Stimulated activated CD4-positive, alpha-beta T cell treated with anti-CD3 and anti-CD28 coated beads, TNF-alpha, amount 100 ng/mL, for 4 hours (primary cell): ENCODE measurements at places on chromosomes 6 and 20.

GRCh38 chr6:106556368-106556960 is 72.8 kb downstream of the RTN4IP1 start:
- no peak for DNase-seq

DNA sequence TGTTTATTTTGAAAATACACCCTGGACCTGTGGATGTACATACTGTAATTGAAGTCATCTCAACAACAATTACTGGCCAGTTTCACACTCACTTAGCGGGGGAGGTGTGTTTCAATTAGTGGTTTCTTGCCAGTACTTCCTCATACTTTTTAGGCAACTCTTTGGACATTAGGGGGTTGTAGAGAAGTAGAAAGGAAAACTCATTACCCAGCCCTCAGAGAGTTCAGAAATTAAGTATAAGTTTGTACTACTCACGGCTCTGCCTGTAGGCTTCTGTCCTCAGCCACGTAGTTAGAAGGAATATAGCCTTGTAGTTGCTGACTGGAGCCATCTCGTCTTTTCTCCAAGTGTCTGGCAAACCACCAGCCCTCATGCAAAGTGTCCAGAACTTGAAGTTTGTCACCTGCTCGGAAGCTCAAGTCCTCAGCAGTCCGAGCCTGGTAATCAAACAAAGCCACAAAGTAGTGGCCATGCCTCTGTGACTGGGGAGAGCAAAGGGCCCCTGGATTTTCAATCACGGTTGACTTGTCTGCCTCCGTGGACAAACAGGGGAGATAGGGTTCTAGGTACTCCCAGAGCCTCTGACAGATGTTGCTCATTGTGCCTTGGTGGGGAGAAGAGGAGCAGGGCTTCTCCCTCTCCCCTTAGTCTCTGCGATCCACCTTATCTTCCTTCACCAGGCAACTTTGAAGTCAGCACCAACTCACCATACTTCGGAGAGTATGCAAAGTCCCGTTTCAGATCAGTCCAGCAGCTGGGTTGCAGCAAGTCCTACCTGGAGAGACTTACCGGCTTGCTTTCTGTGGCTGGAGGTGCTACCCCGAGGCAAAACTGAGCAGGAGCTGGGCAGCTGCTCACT is 749 bp downstream of the FRK start:
- DNase-seq = no peak

DNA sequence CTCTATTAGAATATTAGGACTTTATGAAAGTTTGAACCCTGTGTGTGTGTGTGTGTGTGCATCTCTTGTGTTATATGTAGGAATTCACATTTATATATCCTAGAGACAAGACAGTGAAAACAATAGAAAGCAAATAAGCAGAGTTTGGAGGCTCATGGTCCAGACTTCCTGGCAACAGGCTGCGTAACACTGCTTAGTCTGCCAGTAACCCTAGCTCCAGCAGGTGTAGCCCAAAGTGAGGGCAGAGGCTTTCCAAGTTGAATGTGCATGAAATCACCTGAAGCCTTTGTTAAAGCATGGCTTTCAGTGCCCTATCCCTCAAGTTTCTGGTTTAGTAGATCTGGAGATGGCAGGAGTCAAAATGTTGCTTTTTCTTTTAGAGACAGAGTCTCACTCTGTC is 569.9 kb downstream of the KIF16B start:
- no peak for DNase-seq

GRCh38 chr20:14700639-14700960 is 363.2 kb upstream of the FLRT3 start:
- DNase-seq = no peak

- DNase-seq = no peak
Measured at GRCh38 chr20:46144432-46145025, 26.4 kb downstream of the CD40 start.

DNA sequence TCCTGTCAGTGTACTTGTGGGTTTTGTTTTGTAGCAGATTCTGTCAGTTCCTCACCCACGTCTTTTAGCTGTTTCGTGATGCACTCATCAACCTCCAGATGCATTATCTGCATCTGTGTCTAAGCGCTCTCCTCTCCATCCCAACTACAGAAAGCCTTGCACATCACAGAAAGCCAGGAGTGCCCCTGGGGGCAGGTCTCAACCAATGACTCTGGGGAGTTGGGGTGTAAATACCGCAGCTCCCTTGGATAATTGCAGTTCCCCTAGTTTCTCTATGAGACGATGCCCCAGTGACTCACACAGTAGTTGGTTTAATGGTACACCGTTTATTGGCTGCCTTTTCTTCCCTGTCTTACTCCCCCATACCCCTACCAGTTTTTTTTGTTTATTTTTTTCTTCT is 158.1 kb downstream of the SOX4 start:
- no peak for DNase-seq

DNA sequence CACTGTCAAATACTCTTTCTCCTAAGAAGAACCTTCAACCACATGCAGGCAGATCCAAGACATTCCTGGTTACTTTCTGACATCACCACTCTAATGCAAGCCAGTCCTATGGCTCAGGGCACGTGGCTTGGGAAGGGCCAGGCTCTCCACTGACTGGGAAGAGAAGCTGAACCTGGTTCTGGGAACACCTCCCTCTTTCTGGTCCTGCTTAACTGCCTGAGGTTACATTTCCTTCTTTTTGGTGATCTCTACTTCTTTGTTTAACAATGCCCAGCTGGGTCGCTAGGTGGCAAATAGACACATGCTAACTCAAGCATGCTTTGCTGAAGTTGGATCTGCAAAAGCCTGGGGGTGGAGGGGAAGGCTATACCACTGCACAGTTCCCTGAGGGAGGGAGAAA is 249.8 kb downstream of the GMDS start:
- DNase-seq = no peak

GRCh38 chr20:19808498-19808897 is 50.4 kb downstream of the RIN2 start:
- no peak for DNase-seq

GRCh38 chr20:387520-387919 is 7.0 kb downstream of the TRIB3 start:
- no peak for DNase-seq

- peak; percentile 69 for DNase-seq
Measured at GRCh38 chr6:26017632-26017966, 55.0 kb downstream of the TRIM38 start.

- DNase-seq = no peak
Measured at GRCh38 chr6:145906144-145906543, 58.0 kb downstream of the SHPRH start.

- no peak for DNase-seq
Measured at GRCh38 chr6:126682440-126682839, 342.5 kb downstream of the CENPW start.

DNA sequence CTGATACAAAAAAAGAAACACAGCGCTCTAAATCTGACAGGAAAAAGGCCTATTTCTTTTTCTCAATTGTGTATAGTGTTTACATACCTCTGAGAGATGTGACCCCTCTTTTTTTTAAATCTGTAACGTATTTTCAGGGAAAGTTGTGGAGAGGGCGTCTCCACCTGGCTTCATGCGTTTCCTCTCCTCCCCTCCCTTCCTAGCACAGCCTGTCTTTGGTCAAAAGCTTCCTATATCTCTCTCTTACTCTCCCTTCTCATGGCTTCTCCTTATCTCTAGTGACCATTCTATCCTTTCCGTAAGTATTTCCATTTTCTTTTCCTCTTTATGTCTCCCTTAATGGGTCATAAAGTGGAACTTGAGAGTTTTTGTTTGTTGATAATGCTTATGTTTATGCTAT is 458.9 kb downstream of the HACE1 start:
- DNase-seq = no peak

- peak; percentile 1 for DNase-seq
Measured at GRCh38 chr6:25279748-25280343, 672 bp downstream of the CARMIL1 start.

DNA sequence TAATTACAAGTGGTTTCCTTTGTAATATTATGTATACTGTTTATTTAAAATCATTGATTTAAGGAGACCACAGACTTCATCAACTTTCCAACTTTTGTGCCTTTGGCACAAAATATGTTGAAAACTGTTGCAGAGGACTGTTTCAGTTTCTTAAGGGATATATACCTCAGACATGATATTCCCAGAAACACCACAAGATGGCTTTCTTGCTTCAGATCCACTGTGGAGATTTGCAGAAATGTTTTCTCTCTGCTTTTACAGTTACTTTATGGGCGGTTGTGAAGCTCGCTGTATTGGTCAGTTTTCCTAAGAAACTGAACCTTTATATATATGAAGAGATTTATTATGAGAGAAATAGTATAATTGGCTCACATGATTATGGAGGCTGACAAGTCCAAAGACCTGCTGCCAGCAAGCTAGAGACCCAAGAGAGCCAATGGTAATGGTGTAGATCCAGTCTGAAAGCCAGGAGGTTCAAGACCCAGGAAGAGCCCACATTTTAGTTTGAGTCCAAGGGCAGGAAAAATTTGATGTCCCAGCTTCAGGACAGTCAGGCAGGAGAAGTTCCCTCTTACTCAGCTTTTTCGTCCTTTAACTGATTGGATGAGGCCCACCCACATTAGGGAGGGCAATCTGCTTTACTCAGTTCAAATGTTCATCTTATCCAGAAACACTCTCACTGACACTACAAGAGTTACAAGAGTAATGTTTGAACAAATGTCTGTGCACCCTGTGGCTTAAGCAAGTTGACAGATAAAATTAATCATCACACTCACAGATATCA is 12.8 kb downstream of the ME1 start:
- no peak for DNase-seq

DNA sequence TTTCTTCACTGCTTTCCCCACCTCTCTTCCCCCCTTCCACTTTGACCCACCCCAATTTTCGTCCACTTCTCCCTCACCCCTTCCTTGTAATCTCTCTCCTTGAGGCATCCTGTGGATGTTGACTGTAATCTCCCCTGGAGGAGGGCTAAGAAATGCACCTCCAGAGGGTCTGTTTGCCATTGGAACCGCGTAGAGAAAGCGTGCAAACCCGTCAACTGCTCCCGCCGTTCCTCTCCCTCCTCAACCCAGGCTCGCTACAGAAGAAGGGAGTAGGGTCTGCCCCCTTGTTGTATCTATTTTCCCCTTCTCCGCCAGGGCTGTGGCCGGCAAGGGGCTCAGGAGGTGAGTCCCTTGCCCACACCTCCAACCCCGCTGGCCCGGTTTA is 502 bp upstream of the HTR1E start:
- no peak for DNase-seq

DNA sequence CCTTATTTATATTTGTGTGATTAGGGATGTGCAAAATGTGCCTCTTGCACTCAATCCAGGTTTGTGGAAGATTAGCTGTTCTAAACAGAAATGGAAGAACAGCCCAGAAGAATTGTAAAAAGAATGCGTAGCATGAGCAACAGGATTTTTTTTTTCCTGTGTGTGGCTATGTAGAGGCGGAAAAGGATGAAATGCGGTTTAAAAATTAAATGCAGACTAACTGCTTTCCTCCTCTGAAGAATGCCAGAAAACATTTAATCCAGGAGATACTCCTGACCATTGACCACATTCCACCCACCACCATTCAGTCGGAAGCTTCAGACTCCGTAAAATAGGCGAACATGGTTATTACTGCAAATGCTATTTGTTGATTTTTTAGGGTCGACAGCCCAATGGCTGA is 83.4 kb downstream of the BMP6 start:
- DNase-seq = no peak

DNA sequence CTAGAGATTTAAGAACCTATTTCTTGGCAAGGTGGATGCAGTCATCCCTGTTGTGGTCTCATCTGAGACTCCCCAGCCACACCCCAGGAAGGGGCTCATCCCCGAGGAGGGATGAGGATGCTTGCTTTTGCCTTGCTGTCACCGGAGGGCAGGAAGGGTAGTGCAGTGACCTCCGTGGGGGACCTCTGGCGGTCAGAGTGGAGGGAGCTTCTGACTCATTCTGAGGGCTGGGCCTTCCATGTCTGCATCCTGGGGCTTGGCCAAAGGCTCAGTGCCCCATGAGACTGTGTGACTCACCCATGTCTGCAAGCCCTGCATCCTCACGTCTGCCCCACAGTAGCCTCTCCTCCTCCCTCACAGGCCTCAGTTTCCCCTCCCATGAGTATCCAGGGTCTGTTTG is 38.7 kb downstream of the UQCC2 start:
- DNase-seq = no peak

GRCh38 chr20:56631990-56632327 is 2.9 kb downstream of the TFAP2C start:
- DNase-seq = no peak

DNA sequence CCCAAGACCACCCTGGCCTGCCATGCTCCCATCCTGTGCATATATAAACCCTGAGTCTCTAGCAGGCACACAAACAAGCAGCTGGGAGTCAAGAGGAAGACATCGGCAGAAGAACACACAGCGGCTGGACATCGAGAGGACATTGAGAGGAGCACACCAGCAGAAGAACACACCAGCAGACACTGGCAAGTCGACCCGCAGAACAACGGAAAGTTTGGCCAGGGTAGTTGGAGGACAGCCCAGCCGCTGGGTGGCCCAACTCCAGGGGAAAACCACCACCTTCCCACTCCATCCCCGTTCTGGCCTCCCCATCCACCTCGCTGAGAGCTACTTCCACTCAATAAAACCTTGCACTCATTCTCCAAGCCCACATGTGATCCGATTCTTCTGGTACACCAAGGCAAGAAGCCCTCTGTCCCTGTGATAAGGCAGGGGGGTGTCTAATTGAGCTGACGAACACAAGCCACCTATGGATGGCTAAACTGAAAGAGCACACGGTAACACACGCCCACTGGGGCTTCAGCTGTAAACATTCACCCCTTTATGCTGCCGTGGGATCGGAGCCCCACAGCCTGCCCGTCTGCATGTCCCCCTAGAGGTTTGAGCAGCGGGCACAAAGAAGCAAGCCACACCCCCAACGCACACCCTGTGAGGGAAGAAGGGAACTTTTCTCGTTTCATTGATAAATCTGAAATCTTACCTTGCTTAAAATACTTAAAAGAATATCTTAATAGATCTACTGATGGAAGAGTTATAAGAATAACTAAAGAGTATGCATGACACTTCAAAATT is 13.8 kb downstream of the TMX4 start:
- DNase-seq = no peak

DNA sequence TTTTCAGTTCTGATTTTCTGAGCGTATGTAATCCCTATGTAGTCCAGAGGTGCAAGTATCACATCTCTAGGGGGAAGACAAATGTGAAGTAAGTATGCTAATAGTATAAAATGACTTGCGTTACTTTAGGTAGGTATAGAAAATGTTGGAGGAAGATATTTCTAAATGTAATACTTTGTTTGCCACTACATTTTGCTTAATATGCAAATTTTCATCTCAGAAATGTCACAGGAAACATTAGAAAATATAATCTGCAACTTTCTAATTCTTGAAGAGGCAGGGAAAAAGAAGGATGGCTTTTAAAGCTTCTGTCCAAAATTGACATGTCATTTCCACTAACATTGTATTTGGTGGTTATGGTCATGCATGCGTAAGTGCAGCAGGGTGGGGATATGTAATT is 85.6 kb downstream of the CD2AP start:
- DNase-seq = no peak

DNA sequence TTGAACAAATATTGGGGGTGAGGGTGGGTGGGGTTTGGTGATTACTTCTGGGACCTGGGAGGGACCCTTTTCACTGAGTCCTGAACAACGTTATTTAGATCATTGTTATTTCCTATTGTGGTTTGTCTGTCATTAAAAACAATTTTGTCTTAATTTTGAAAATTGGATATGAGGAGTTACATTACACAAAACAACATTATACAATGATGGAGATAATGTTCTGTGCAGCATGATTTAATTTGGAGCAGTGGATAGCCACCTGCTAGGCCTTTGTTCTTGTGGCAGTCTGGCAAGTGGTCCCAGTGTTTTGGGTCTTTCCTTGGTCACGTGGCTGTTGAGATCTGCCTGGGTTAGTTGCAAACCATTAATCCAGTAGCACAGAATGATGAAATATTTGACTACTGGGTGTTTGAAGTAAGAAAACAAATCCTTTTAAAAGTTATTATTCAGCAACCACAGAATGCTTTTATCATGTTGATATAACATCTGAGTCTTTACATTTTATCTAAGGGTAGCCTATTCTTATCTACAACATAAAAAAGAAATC is 172.8 kb downstream of the CDKAL1 start:
- no peak for DNase-seq
